ENCODE measurements at places on chromosomes 16 and 17. TPM values are rescaled to one million over a fixed set of nuclear protein-coding genes. Genes with fewer than 3 reads are reported as not detected.

- DNase-seq = peak; percentile 99
Observed at GRCh38 chr16:57734925-57735754, 430 bp upstream of the KATNB1 start.

- DNase-seq = no peak
Observed at GRCh38 chr17:79750650-79751545, 20.2 kb downstream of the ENPP7 start.

DNA sequence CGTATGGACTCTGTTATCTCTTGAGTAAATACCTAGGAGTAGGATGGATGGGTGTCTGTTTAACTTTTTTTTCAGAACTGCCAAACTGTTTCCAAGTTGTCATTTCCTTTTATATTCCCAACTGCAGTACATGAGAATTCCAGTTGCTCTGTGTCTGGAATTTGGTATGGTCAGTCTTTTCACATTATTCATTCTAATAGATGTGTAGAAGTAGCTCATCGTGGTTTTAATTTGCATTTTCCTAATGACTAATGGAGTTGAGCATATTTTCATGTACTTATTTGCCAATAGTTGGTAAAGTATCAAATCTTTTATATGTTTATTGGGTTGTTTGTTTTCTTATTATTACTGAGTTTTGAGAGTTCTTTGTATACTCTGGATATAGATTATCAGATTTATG is 27.0 kb downstream of the MRTFB start:
- DNase-seq = no peak

DNA sequence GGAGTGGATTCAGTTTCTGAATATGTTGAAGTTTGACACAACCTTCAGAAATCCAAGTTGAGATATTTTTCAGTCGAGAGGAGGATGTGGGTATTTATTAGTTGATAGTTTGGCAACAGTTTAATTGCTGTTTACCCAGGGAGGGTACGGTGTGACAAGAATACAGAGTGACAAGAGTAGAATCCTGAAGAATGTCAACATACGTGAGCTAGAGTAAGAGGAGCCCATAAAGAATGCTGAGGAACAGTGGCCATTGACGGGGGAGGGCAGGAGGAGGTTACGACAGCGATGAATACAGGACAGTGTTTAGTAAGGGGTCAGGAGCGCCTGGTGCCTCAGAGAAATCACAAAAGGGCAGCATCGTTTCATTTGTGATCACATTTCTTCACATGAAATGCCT is 76.5 kb downstream of the AATF start:
- no peak for DNase-seq

DNA sequence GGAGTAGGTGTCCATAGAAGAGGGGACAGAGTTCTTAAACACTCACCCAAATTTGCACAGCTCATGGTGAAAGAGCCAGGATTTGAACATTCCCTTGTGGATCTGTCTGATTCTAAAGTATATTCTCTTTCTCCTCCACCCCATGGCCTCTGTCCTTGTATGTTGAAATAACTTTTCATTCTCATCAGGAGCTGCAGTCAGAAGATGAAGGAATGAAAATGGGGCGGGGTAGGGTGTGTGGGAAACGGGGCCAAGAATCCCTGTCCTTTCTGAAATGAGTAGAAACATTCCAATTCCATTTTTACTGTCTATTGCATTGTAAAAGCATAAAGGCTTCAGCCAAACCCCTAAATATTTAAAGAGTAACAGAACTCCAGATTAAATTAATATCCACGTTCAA is 42.8 kb downstream of the NOG start:
- DNase-seq = no peak

DNA sequence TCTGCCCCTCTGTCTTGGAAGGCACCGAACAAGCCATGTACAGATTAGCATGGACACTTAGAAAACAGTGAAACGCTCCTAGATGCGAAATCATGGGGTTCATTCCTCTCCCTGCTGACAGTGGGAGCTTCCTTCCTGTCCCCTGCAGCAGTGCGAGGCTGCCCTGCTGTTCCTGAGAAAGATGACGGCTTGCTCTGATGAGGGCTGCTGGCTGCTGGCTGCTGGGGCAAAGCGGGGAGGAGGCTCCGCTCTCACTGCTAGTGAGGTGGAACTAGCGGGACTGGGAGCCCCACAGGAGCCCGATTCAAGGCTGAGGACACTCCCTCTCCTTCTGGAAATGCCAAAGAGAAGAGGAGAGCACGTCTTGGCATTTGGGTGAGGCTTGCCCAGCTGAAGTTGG is 25.9 kb upstream of the CACNG4 start:
- no peak for DNase-seq

GRCh38 chr16:88817785-88818574 is 6.3 kb upstream of the APRT start:
- no peak for DNase-seq

The CNTNAP1 gene
- 0.61 TPM for total RNA-seq

GRCh38 chr17:74981318-74981978 is 6.0 kb upstream of the CDR2L start:
- no peak for DNase-seq

DNA sequence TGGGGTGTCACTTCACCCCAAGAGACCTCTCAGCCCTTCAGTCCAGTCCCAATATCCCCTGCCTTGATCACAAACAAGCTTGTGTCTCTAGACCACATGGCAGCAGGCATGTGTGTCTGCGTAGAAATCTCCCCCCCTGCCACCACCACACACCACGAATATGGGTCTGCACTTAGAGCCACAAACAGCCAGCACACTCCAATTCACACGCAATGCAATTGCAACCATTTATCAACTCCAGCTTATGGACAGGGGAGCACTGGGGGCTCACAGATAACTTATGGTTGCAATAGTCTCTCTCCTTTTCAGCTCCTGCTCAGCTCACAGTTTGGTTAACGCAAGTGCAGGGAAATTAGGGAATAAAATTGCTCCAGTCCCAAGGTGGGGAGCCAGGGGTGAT is 2.6 kb downstream of the HOXB9 start:
- DNase-seq = no peak

DNA sequence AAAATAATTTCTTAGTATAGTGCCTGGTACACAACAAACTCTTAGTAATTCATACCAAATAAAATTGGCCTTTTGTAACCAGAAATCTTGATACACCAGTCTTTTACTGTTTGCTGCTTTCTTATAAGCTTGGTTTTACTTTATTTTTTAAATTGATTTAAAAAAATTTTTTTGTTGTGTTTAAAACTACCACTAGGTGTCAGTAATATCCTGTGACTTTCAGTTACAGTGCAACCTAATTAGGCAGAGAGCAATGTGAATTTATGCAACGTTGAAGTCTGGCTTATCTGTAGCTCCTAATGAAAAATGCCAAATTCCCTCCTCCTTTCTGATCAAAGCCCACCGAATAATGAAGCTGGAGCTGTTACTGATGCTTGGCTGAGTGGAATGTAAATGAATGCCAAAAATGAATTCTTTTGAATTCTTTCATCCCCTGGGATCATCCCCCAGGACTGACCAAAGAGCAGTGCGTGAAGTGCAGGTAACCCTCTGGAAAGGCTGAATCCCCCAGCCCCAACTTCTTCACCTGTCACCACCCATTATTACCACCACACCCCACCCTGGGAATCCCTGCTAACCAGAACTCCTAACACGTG is 3.8 kb downstream of the ERCC4 start:
- DNase-seq = no peak

DNA sequence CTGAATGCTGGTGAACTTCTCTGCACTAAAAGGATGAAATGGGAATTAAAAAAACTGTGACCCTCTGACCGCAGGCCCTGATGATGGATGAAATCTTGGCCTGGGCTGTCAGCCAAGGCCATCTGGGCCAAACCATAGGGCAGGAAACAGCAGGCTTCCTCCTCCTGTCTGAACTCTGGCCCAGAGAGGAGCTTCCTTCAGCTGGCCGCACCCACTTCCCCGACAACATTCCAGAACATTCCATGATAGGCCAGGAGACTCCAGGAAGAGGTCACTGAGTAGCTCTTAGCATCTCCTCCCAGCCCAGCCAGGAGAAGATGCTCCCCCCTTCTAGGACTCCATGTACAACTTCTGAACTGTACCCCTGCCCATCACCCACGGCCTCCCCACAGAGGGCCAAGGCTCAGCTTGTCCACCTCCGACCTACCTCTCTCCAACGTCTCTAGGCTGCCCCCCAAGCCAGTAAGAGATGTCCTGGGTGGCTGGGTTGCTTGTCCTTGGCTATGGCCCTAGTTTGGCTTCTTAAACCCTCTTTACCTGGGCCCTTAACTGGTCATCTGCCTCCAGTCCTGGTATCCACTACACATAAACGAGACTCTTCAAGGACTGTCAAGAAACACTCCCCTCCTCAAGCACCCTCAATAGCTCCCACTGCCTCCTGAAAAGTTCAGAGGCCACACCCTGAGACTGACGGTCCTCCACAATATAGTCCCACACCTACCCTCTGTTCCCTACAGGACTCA is 1.7 kb downstream of the RPH3AL start:
- DNase-seq = no peak

DNA sequence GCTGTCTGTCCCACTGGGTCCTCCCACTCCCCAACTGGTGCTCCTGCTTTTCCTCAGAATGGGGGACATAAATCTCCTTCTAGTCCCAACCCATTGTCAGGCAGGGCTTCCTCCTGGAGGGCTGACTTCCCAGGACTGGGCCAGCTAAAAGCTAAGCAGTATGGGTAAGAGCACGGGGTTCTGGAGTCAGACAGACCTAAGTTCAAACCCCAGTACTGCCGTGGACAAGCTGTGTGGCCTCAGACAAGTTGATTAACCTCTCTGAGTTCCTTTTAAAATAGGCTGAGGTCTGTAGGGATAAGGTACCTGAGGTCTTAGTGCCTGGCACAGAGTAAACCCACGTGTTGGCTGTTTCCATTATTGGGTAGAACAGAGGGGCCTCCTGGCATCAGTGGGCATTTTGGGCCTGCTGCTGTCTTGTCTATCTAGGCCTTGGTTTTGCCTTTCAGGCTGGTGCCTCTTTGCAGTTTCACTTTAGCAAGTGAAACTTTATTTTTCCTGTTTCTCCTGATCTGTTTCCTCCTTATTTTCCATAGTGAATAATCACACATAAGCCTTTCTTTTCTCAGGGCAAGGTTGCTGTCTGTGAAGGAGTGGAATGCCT is 114.6 kb downstream of the PRKCB start:
- no peak for DNase-seq

GRCh38 chr17:688100-688989 is 26.3 kb downstream of the VPS53 start:
- DNase-seq = no peak

DNA sequence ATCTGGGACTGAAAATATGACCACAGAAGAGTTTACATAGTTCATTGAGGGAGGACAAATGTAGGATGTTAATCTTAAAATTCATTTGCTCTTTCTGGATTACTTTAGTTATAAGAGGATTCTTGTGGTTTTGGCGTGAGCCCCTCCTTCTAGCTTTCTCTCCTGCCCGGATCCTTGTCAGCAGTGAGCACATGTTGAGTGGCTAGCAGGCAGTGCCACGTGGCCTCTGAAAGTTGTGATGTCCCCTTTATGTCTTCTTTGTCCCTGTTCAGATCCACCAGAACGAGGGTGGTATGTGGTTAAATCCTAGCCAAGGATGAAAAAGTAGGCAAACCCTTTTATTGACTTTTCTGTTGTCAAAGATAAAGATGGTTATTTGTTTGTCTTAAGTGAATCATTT is 83.8 kb downstream of the GNAO1 start:
- no peak for DNase-seq

- no peak for DNase-seq
Observed at GRCh38 chr16:85052536-85052935, 24.9 kb downstream of the KIAA0513 start.

The NXPH3 gene
- 0.09 TPM for total RNA-seq

- peak; percentile 43 for DNase-seq
Observed at GRCh38 chr16:25093208-25094061, 18.1 kb upstream of the LCMT1 start.

- no peak for DNase-seq
Observed at GRCh38 chr17:31413081-31413799, 21.8 kb downstream of the RAB11FIP4 start.

- no peak for DNase-seq
Observed at GRCh38 chr16:57263541-57264351, 18.7 kb downstream of the ARL2BP start.

GRCh38 chr17:61728297-61728836 is 135.0 kb downstream of the BRIP1 start:
- DNase-seq = no peak

The TBX21 gene
- total RNA-seq = 68.4 TPM

The CD300C gene
- total RNA-seq = 1.5 TPM

DNA sequence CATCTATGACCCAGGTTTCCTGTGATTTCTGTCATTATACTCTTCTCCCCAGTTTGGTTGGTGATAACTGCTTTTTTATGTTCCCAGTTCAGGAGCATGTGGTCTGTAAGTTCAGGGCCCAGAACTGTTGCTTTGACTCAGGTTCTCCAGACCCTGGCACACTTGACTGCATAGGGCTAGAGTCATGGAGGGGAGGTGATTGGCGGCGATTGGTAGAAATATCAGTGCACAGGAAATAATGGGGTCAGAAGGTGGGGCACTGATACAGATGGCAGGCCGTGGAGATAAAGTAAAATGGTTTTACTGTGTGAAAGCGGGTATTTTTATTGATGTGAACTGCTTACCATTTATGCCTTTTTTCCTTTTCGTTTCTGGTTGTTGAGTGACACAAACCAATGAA is 28.7 kb downstream of the TAC4 start:
- no peak for DNase-seq

DNA sequence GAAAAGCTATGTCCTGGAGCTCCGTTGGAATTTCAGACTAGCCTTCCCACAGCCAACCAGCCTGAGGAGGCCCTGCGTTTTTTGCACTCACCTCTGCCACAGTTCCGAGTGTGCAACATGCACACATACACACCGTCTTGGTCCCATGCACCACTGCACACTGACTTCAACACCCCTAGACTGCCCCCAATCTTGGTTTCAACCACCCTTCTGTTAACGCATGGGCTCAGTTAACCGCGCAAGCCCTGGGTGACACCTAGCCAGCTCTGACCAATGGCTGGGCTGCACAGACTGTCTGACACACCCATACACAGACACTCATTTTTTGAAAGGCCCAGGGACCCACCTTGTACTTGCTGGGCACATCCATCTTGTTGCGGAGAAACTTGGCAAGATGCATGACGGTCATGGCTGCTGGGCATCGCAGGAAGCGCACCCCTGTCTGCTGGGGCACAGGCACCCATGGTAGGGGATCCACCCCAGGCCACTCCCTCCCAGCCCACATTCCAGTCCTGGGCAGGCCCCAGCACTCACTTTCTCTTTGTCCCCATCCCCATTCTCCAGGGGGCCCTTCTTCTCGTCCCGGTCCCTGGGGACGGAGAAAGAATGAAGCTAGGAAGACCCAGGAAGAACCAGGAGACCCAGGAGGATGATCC is 8.0 kb downstream of the CISD3 start:
- DNase-seq = no peak

DNA sequence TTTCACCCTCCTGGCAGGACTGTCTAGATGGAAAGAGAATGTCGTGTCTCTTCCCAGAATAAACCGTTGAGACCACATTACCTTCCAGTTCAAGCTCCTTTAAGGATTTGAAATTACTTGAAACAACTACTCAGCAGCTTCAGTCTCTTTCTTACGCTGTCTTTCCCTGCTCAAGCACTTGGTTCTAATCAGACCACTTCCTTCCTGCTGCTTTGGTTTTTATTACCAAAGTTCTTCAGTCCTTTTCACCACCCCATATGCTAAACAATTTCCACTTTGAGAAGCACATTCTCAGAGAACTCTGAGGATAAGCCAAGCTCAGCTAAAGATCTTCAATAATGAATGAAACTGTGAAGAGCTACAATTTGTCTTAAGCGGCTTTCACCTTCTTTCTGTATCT is 105.4 kb downstream of the STX8 start:
- DNase-seq = peak; percentile 43
